Neural progenitor cell (in vitro differentiated cells): ENCODE measurements at places on chromosomes 4 and X. TPM values are rescaled to one million over a fixed set of nuclear protein-coding genes. Genes with fewer than 3 reads are reported as not detected.

The TASL gene
- total RNA-seq: not detected in 2 replicates

The KCNE5 gene
- 1.3 and 1.6 TPM in 2 replicates for total RNA-seq

The REELD1 gene
- total RNA-seq: 0.06 TPM in 1 of 2 replicates, not detected in the other

The SLC9A7 gene
- 3.4 and 3.5 TPM in 2 replicates for total RNA-seq

The FTSJ1 gene
- 32.2 and 45.2 TPM in 2 replicates for total RNA-seq

The TEX11 gene
- 0.03 TPM in 1 of 2 replicates, not detected in the other for total RNA-seq

The PHEX gene
- 0.06 and 0.07 TPM in 2 replicates for total RNA-seq

The CENPI gene
- total RNA-seq: 51.3 and 60.6 TPM in 2 replicates

The GSX2 gene
- total RNA-seq: 0.59 TPM in 1 of 2 replicates, not detected in the other

The PSMD10 gene
- total RNA-seq: 113 and 156 TPM in 2 replicates

The RTL9 gene
- total RNA-seq: 0.22 and 0.49 TPM in 2 replicates

The TBX22 gene
- total RNA-seq: 0.53 and 1.0 TPM in 2 replicates

The CRLF2 gene
- not detected in 2 replicates for total RNA-seq

The CLIC2 gene
- 0.28 TPM in 1 of 2 replicates, not detected in the other for total RNA-seq

The FAM184B gene
- total RNA-seq: 0.03 TPM in 1 of 2 replicates, not detected in the other

The DNAAF6 gene
- total RNA-seq: 0.07 TPM in 1 of 2 replicates, not detected in the other

The MAGEA10 gene
- not detected in 2 replicates for total RNA-seq

The CXCL1 gene
- not detected in 2 replicates for total RNA-seq

The CFAP97 gene
- total RNA-seq: 45.6 and 78.6 TPM in 2 replicates

DNA sequence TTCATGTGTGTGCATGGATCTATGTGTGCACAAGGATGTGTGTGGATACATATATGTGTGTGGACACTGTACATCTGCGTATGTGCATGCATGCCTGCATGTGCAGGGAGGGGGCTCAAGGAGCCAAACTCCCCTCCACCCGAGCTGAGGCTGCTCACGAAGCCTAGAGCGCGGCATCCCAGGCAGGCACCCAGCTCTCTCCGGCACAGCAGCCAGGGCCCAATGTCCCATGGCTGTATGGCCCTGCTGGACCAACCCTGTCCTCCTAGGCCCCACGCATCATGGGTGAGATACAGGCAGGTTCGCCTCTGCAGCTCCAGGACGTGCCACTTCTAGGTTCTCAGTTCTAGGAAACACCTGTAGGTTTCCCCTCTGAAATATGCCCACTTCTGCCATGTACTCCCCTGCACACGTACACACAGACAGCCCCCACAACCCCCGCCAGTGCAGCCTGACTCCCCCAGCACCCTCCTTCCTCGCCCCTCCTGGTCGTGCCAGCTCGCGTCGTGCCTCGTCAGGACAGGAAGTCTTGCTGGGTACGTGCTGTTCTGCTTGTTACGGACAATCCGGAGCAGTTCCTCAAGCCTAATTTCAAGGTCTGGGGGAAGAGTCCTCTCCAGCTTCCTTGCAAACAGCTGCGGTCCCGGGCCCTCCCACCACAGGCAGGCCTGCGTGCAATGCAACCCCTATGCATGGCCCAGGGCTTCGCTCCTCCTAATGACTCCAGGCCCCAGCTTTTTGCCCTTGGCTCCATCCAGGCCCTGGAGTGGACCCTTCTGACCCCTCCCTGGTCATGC is 3.2 kb upstream of the ADRA2C start:
- no peak for DNase-seq

DNA sequence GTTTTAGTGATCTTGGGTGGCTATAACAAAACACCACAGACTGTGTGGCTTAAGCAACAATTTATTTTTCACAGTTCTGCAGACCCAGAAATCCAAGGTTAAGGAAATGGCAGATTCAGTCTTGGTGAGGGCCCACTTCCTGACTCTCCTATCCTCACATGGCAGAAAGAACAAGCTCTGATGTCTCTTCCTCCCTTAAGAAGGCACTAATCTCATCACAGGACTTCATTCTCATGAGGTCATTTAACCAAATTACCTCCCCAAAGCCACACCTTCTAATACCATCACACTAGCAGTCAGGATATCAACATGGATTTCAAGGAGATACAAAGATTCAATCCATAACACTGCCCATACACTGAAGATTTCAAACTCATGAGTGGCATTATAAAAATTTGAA is 350.3 kb downstream of the GRID2 start:
- no peak for DNase-seq

DNA sequence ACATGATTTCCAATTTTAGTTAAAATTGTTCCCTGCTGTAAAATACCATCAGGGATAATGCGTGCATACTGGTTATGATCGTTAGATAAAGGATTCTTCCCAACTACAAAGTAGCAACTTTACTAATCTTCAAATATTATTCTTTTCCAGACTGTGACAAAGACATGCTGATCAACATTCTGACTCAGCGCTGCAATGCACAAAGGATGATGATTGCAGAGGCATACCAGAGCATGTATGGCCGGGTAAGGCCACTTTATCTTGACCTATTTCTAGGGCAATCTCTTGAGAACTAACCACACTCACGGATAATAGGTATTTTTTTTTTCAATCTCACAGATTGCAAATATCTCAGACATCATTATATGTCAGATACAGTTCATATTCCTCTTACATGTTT is 47.0 kb downstream of the ANXA10 start:
- no peak for DNase-seq

- peak; percentile 26 for DNase-seq
These were observed 16.0 kb downstream of the CTBP1 start for GRCh38 chr4:1232661-1233621.

GRCh38 chr4:82998898-82999297 is 11.7 kb downstream of the LIN54 start:
- no peak for DNase-seq

GRCh38 chrX:143894938-143895337 is 11.1 kb downstream of the UBE2NL start:
- no peak for DNase-seq

DNA sequence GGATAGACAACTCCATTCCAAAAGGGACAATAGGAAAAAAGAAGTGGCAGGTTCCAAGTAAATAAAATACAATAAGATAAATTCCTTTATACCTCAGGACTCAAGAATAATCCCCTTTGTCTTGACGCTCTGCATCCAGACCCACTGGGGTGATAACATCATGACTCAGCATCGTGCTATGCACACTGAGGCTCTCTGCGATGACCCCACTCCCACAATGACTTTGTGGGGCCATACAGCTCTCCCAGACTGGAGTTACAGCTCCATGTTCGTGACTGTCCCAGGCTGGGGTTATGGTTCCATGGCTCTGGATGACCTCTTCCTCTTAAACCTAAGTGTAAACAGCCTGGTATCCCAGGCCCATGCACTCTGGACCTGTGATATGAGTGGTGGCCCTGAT is 254.5 kb upstream of the ADGRL3 start:
- peak; percentile 17 for DNase-seq

- peak; percentile 34 for DNase-seq
These were observed 8.3 kb downstream of the MAGEA11 start for GRCh38 chrX:149720021-149720689.

GRCh38 chr4:122718281-122718680 is 14.2 kb upstream of the BBS12 start:
- DNase-seq: no peak

GRCh38 chrX:105375816-105376215 is 155.3 kb upstream of the TEX13A start:
- DNase-seq: no peak

- DNase-seq: no peak
These were observed 18.2 kb downstream of the RGS12 start for GRCh38 chr4:3311095-3311372.

- DNase-seq: peak; percentile 66
These were observed 96.7 kb downstream of the ITM2A start for GRCh38 chrX:79270401-79270800.

GRCh38 chrX:152942077-152942442 is 44.2 kb downstream of the ZNF185 start:
- no peak for DNase-seq

DNA sequence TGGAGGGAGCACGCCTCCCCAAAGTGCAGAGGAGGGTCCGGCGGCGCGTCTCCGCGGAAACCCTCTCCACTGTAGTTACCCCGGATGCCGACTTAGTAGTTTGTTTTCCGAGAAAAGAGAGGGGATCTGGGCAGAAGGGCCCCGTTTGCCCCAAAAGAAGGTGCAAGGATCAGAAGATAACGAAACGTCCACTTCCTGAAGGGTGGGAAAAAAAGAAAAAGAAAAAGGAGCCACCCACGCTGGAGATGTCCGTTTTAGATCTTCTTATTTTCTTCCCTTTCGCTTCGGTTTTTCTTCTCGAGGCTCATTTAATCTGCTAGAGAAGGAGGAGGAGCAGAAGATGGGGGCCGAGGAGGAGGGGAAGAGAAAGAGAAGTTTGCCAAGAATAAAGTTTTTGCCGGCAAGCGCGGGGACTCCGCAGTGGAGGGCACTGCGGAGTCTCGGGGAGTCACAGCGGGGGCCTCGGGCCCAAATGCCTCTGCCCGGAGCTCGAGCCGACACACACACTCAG is 517 bp downstream of the LEF1 start:
- no peak for DNase-seq

GRCh38 chr4:98260047-98260578 is 1.1 kb upstream of the RAP1GDS1 start:
- DNase-seq: peak; percentile 75

GRCh38 chr4:40316333-40316781 is 18.8 kb upstream of the CHRNA9 start:
- DNase-seq: no peak

DNA sequence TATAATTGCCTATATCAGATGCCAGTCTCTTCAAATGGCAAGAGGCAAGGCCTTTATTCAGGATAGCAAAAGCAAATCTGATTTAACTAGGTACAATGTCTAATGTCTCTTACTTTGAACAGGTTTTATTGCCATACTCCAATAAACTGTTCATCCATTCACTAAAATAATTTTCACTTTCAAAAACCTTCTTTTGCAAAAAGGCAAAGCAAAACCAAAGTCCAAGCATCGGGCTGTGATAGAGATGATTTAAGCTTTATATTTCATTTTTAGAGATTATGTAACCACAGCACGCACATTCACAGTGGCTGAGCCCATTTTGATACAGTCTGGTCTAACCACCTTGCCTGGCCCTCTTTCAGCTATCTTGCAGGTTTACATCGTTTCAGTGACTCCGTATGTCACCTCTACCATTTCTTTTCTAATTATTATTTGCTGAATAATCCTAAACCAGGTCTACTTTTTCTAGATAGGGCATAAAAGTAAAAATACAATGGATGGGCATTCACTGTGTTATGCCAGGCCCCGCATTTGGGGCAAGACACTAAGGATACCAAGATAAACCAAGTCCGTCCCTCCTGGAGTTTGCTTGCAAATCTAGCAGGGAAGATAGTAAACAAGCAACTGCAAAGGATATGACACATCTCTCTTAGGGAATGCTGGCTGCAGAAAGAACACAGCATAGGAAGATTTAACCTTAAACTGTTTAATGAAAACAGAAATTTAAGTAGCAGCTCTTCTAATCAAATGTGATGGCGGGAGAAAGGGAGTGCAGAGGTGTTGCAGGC is 1.8 kb downstream of the CASP3 start:
- DNase-seq: no peak

GRCh38 chrX:15856636-15857035 is 2.0 kb upstream of the AP1S2 start:
- DNase-seq: no peak

GRCh38 chrX:77693594-77693993 is 92.4 kb downstream of the ATRX start:
- no peak for DNase-seq

GRCh38 chrX:17028356-17028755 is 81.9 kb downstream of the REPS2 start:
- DNase-seq: no peak

DNA sequence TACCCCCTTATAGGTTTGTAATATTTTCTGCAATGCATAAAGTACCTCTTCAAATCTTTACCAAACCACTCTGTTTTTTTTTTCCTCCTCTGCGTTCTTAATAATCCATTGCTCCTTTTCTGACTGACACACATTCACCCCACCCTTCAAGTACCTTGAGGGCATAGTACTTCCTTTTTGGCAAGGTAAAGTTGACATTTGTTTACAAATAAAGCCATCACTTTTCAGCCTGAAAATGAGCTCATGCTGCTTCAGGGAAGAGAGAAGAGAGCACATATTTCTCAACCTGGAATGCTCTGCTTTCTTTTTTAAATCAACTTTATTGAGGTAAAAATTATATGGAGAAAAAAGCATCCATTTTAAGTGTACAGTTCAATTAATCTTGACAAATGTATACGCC is 113.9 kb downstream of the AGTR2 start:
- no peak for DNase-seq

- no peak for DNase-seq
These were observed 58.3 kb downstream of the PAQR3 start for GRCh38 chr4:78880874-78881492.

GRCh38 chr4:8267077-8267476 is 2.5 kb upstream of the HTRA3 start:
- DNase-seq: peak; percentile 71

DNA sequence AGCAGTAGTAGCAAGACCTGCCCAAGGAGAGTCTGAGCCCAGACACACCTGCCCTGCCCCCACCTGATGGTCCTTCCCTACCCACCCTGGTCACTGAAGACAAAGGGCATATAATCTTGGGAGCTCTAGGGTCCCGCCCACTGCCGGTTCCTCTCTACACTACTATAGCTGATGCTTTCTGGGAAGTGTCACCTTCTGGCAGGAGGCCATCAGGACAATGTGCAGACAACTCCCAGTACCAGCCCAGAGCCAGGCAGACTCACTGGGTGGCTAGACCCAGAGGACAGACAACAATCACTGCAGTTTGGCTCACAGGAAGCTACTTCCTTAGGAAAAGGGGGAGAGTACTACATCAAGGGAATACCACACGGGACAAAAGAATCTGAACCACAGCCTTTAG is 312.7 kb downstream of the SPRY1 start:
- no peak for DNase-seq

GRCh38 chr4:78622253-78622979 is 70.8 kb downstream of the ANXA3 start:
- no peak for DNase-seq

DNA sequence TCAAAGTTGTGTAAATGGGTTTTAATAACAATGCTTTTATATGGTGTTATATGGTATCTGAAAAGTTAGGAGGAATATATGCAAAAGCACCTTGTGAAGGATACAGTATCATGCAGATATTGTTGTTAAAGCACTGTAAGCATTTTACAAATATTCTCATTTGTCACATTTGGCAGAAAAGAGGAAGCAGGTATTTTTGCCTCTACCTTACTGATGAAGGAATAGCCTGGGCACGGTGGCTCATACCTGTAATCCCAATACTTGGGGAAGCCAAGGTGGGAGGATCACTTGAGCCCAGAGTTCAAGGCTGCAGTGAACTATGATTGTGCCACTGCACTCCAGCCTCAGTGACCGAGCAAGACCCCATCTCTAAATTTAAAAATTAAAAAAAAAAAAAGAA is 12.2 kb upstream of the GDPD2 start:
- no peak for DNase-seq

- DNase-seq: no peak
These were observed 19.6 kb downstream of the ACSL1 start for GRCh38 chr4:184806229-184806550.

- DNase-seq: no peak
These were observed 50.9 kb downstream of the MED28 start for GRCh38 chr4:17665346-17665745.

GRCh38 chrX:154799556-154800348 is 5.5 kb downstream of the MPP1 start:
- peak; percentile 80 for DNase-seq
